ENCODE measurements at places on chromosomes 16 and 17. TPM values are rescaled to one million over a fixed set of nuclear protein-coding genes. Genes with fewer than 3 reads are reported as not detected.

- DNase-seq, result no peak
These were observed 75.6 kb upstream of the RBFOX1 start for GRCh38 chr16:7257016-7257415.

DNA sequence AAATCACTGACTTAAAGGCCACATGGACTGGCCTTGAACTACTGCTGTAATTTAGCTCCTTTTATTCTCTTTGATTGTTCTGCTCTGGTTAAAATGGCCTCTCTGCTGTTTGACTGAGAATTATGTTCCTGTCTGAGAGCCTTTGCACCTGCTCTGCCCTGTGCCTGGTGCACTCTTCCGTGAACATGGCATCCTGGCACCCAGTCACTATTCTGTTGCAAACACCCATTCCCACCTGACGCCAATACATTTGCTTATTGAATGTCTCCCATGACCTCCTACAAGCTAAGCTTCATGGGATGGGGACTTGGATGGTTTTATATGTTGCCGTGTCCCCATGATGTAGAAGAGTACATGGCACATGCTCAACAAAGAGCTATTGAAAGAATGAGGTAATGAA is 20.1 kb downstream of the HSD17B2 start:
- no peak for DNase-seq

DNA sequence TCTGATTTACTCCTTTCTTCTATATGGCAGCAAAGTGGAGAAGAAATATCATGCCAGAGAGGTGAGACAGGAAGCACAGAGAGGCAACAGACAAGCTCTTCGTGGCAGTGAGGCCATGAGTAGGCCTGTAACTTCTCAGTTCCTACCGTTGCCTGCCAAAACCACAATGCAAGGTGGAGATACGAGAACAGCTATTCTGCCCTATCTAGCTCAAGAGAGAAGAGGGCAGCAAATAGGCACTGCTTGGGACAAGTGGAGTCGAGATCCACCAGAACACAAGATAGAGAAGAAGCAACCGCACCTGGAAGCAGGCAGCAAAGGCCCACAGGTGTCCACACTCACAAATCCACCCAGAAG is 24.8 kb downstream of the RANBP10 start:
- DNase-seq, result no peak

GRCh38 chr17:76542984-76543383 is 3.1 kb downstream of the PRCD start:
- DNase-seq, result no peak

- DNase-seq, result no peak
These were observed 10.0 kb upstream of the TERF2 start for GRCh38 chr16:69395859-69396186.

DNA sequence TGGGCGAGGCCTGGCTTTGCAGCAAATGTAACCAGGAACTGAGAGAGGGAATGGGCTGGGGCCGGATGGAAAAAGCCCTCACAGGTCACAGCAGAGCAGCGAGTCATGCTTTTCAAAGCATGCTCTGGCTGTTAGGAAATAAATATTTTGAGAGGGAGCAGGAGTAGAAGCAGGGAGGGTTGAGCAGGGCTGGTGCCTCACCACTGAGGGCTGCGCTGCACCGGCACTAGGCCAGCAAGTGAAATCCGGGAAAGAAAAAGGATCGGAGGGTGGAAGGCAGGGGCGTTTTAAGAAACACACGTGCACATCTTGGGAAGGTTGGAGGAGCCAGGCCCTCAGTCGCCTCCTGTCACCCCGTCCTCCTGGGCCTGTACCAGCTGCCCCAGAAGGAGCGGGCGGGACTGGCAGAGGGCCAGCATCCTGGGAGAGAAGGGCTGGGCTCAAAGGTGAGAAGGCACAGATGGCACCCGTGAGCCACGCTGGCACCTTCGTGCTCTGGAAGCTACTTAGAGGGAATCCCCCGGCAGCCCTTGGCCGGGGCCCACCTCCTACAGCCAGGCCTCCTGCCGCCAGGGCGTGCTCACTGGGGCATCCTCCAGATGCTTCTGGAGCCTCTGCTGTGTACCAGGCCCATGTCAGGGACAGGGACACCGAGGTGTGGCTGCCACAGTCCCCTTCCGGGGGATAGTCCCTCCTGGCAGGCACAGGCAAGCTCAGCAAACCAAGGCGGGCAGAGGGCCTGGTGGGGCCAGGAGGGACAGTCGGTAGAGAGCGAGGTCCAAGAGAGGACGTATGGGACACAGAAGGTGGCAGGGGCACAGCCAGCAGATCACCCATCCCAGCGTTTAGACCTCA is 71.5 kb upstream of the PLCG2 start:
- DNase-seq, result peak; percentile 75

DNA sequence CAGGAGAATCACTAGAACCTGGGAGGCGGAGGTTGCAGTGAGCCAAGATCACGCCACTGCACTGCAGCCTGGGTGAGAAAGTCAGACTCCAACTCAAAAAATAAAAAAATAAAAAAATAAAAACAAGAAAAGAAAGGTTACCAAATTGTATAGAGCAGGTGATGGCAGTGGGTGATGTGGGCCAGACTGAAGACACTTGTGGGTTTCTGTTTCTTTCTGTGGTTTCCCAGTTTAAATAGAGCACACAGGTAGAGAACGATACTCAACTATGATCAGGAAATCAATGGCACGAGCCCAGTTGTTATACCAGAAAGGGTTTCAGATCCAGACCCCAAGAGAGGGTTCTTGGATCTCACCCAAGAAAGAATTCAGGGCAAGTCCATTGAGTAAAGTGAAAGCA is 32.6 kb downstream of the NUBP1 start:
- DNase-seq, result no peak

DNA sequence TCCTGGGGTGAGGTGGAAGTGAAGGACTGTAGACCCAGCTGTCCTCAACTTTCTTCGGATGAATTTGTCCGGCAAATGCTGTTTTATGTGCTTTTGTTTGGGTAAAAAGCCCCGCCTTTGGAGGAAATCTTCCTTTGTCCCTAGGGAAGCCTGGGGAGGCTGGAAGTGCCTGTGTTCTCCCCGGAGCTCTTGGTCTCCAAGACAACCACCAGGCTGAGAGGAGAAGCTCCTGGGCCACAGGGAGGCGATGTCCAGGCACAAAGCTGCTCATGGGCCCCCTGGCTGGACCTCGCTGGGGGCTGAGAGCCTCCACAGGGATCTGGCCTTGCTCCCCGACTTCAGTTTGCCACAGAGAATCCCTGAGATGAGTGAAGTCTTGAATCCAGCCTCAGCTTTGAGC is 293.1 kb upstream of the N4BP1 start:
- DNase-seq, result no peak

DNA sequence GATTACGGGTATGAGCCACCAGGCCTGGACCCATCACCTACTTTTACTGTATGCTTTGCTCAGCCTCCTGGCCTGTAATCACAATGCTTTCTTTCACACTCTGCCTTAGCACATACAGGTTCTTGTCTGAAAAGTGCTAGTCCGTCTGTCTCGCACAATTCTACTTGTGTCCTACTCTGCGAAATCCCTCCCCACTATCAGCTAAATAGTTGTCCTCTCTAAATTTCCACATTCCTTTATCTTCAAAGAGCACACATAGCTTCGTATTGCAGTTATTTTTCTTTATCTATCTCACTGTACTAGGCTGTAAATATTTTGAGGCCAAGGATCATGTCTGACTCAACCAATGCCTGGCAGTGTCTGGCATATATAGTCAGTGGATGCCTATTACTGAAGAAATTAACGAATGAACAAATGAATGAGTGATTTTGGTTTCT is 38.5 kb upstream of the ETV4 start:
- no peak for DNase-seq

The CDH16 gene
- not detected for total RNA-seq

The CTRB1 gene
- total RNA-seq, result 3.4 TPM

DNA sequence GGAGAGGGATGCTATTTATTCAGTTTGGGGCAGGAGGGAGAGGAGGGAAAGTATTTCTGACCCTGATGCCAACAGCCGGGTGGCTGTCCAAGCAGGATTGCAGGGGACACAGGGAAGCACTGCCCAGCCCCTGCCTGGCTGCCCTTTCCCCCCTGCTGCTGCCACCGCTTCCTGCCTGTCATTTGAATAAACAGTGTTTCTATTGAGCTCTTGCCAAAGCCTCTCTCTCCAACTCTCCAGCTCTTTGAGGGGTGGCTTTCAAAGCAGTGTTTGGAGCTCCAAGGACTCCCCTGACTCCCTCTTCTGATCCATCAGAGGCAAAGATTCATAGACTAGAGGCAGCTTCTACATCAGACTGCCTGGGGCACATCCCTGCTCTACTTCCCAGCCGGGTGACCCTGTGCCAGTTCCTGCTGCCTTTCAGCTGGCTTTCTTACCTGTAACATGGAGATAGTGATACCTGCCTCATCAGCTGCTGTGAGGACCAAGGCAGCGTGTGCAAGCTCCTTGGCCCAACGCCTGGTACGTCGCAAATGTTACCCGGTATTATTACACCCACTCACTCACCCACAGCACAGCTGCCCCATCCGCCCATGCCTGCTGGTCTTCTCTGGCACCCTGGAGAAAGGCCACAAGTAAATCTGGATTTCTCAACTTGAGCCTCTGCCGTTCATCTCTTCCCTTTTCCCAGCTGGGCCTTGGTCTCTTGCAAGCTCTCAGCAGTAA is 9.5 kb downstream of the PROCA1 start:
- no peak for DNase-seq

DNA sequence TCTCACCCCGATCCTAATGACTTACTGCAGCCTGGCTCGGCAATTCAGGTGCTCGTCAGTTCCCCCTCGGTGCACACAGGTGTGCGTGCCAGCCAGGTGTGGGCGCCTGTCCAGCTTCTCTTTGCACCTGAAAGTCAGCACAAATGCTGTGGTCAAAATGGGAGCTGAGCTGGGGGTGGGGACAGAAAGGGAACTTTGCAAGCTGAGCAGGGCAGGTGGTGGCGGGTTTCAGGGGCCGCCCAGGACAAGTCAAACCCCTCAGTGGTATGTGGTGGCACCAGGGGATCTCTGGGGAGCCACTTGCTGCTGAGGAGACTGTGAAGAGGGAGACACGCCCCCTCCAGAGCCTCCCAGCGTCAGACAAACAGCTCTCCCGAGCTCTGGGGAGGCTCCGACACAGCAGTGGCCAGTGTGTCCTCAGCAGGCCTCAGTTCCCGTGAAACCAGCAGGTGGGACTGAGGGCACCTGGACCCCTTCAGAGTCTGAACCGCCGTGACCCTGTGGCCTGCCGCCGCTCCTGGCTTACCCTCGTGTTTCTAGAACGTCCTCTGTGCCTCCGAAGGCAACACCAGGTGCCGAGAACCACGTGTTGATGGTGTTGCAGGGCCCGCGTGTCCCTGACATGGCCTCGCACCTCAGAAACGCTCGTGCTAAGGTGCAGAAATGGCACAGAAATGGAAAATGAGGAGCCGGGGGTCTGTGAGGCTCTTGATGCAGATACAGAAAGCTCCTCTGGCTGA is 233.5 kb upstream of the TNRC6C start:
- DNase-seq, result no peak

The CCL18 gene
- total RNA-seq, result 5.6 TPM

The KRT26 gene
- total RNA-seq, result not detected

The TPSG1 gene
- not detected for total RNA-seq

GRCh38 chr17:15265131-15265530 is at the start of gene PMP22:
PMP22 (minus strand) TSS chr17:15265326; CDS start chr17:15260727, 4,599 bp downstream.
- DNase-seq, result no peak

DNA sequence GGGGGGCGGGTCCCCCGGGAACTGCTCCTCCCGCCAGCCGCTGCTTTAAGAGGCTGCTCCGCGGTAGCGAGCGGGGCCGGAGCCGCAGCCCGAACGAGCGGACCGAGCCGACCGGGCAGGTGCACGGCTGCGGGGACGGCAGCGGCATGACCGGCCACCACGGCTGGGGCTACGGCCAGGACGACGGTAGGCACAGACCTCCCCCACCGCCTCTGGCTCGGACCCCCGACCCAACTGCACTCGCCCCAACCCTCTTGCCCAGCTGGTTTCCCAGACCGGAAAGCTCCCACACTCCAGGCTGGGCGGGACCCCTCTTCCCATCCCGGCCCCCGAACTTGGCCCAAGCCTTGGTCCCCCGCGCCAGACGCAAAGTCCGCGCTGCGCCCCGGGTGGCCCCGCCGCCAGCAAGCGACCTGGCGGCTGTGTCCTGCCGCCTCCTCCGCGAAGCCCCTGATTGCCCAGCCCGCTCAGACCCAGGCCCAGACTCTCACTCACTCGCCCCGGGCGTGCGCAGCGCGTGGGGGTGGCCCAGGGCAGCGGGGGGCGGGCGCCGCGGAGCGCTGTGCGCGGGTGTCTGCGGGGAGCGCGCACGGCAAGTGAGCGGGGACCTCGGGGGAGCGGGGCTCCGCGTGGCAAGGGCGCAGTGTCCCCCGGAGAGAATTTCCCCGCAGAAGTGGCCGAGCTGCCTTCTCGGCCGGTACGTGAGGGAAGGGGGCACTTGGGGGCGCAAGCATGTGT is at the start of gene CA7:
Gene CA7 (plus strand): TSS at position 73 of the 738 bp plus-strand sequence. CDS start 74 bp downstream, at position 147.
- no peak for DNase-seq
